Islet precursor cell (in vitro differentiated cells): ENCODE measurements at places on chromosomes 11 and 22.

DNA sequence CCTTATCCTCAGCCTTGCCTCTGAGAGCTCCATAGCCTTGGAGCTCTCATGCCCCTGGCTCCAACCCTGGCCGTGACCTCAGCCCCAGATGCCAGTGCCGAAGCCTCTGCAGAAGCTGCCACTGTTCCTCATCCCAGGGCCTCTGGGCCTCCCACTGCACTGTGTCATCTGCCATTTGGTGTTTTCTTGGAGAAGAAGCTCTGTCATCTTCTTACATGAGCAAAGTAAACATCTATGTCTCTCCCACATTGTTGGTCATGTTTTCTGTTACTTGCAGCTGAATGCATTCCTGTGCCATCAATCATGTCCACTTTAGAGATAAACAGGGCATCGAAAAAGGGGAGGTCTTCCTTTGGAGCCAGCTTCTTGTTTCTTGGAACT lies 45.0 kb upstream of the FTH1 start:
- DNase-seq: no peak

GRCh38 chr11:2467695-2468055 lies 22.9 kb downstream of the KCNQ1 start:
- DNase-seq: no peak

DNA sequence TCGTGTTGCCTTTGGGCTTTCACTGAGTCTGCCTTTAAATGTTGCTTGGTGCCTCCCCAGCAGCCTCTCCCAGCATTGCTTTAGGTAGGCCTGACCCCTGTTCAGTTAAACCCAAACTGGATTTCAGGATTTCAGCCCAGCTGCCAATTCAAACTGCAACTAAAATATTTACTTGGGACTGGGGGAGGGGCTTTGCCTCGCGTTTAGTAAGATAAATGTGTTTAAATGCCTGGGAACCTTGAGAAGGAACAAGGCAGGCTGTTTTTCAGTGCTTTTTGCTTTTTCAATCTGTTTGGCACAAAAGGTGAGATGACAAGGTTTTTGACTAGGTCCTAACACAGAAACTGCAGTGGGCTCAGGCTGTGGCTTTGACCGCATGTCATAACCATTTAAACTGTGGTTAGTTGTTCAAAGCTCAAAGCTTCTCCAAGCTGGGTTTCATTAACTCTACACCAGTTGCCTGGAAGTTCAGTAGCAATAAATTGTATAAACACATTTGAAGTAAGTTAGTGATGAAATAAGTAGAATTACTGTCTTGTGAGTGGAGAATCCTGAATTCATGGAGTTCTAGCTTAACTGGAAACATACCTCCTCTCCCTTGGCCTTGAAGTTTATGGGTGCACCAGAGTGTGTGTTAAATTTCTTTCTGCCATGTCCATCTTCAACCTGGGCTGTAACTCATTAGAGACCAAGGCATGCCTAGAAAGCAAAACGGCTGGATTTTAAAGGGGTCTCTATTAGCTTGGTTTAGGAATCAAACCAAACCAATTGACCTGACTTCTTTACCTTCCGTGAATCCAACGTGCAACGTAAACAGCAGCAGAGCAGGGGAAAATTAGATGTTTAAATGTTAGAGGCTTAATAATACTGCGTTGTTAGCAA lies 3.6 kb downstream of the PKNOX2 start:
- DNase-seq: no peak

- peak; percentile 80 for DNase-seq
Observed at GRCh38 chr22:41619979-41620588, 759 bp downstream of the DESI1 start.

DNA sequence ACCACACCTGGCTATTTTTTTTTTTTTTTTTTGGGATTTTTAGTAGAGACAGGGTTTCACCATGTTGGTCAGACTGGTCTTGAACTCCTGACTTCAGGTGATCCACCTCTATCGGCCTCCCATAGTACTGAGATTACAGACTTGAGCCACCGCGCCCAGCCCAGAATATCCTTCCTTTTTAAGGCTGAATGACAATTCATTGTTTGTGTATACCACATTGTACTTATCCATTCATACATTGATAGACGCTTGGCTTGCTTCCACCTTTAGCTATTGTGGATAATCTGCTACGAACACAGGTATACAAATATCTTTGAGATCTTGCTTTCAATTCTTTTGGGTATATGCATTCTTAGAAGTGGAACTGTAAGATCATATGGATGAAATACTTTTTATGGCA lies 10.8 kb upstream of the RASSF10 start:
- DNase-seq: no peak

GRCh38 chr22:35348026-35348590 lies 32.8 kb upstream of the HMOX1 start:
- DNase-seq: no peak

DNA sequence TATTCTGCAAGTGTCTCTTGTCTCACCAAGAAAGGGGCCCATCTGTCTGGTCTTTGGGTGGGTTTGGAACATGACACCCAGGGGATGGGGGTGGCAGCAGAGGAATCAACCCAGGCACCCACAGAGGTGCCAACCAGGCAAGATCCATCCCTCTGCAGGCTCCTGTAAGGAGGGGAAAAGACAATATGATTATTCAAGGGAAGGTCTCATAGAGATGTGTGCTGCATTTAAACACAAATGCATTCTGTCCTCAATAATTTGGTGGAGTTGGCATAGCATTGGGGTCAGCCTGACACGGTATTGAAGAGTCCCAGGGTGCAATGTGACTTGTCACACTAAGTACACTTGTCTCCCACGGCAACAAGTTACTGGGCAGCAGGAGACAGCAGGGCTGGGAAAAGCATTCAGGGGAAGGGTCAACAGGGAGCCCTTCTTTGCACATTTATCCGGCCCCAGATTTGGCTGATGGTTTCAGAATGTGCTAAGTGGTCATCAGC lies 33.1 kb upstream of the SPON1 start:
- no peak for DNase-seq

DNA sequence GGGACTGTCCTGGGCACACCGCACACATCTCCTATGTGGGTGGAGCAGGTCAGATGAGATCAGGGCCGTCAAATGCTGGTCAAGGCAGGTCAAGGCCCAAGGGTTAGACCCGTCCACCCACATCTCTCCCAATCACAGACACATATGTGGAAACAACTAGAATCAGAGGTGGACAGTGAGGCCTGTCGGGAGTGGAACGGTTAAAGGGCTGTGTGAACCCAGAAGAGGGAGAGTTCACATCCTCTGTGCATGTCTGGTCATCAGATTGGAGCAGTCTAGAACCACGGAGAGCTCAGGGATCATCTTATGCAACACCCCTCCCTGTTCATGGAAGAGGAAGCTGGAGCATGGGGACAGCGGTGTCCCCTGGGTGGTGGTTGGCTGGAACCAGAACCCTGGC lies 5.9 kb downstream of the ARL2 start:
- no peak for DNase-seq

DNA sequence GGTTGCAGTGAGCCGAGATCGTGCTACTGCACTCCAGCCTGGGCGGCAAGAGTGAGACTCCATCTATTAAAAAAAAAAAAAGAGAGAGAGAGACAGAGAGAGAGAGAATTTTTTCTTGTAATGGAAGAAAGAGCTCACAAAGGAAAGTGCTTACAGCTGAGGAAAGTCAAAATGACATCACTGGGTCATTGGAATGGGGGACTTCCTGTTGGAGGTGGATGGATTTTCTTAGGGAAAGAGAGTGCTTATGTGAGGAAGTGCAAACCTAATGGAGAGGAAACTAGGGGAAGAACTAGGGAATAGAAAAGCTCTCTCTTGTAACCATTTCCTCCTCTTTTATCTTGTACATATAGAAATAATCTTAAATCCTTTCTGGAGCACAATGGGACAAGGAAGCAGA lies 6.3 kb upstream of the PIWIL4 start:
- DNase-seq: no peak

DNA sequence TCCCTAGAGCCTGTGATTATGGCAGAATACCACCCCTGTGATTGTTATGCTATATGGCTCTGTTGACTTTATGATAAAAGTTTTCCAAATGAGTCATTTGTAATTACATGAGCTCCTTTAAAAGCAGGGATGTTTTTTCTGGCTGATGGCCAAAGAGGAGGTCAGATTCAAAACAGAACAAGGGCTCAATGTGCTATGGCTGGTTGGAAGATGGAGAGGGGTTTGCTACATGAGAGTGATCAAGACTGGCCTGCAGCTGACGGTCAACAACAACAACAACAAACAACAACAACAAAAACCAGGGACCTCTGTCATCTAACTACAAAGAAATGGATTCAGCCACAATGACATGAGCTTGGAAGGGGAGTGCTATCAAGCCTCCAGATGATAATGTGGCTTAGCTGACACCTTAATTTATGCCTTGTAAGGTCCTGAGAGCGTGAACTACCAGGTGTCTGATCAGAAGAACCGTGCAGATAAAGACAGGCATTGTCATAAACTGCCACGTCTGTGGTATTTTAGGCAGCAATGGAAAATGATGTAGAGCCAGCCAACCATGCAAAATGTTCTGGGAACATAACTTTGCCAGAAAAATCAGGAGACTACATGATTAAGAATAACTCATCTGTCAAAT lies 47.2 kb downstream of the PIWIL3 start:
- DNase-seq: no peak

DNA sequence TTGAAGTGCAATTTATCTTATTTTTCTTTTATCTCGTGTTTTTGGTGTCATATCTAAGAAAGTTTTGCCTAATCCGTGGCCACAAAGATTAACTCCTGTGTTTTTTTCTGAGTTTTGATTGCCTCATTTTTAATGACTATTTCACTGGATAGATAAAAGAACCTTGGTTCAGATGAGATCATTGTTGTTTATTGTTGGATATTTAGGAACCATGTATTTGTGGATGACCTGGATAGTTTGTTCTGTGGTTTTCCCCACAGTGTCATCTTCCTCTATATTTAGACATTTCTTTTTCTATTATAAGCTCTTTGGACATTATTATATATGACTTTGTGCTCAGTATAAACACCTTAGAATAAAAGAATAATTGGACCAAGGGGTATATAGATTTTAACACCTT lies 37.2 kb downstream of the PPP6R3 start:
- DNase-seq: no peak

- DNase-seq: peak; percentile 37
Observed at GRCh38 chr22:38865201-38866023, 6.6 kb downstream of the CBX6 start.

DNA sequence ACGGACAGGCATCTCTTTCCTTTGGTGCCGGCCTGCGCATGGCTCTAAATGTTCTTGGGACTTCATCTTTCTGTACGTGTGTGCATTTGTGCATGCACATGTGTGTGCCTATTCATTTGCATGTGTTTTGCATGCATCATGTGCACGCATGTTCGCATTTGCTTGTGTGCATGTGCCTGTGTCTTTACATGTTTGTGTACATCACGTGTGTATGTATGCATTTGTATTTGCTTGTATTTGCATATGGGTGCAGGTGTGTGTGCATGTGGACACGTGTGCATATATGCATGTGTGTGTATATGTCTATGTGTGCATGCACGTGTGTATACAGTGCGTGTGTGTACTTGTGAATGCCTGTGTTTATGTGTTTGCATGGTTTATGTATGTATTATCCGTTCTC lies 13.5 kb upstream of the FADD start:
- no peak for DNase-seq

GRCh38 chr11:58726737-58727414 lies 4.9 kb downstream of the GLYAT start:
- DNase-seq: no peak

- DNase-seq: no peak
Observed at GRCh38 chr11:130037058-130037457, 32.6 kb upstream of the APLP2 start.

- no peak for DNase-seq
Observed at GRCh38 chr11:9771071-9771511, 107.2 kb downstream of the SWAP70 start.

DNA sequence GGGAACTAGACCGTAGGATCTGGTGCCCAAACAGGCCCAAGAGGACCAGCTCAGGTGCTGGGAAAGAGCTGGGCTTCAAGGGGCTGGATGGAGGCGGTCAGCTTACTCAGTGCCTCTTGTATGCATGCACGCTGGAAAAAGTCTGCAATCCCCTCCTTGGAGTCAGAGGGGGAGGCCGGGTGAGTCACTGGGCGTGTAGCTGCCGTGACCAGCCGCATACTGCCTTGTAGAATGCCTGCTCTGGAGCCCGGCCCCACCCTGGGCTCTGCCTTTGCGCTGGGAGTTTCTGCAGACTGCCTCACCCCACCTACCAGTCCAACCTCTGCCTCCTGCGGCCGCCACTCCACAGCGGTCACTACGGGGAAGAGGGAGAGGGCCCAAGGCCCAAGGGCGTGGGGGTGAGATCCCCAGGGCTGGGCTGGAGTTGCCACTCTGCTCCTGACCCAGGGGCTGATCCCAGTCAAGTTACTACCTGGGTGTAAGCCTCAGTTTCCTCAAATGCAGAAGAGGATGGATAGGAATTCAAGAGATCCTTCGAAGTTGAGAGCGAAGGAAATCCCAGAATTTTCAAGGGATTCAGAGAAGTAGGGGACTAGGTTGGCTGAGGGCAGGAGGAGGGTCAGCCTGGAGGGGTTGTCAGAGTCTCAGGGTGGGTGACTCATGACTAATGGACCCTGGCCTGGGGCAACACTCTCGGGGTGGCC lies 4.2 kb downstream of the MRGPRF start:
- DNase-seq: peak; percentile 99

DNA sequence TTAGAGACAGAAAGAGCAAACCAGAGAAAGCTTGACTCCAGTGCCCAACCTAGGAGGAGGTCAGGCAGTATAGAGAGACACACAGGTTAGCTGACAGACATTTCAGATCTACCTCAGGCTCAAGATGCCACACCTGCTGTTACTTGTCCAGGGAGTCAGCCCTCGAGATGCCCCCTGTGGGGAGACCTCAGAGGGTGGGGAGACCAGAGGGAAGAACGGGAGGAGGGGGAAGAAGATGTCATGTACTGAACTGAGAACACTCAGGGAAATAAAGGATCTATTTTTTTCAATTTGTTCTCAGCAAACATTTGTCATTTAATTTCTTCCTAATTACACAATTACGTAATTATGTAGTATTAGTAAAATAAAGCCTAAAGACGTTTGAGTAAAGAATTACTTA lies 196.3 kb upstream of the CADM1 start:
- no peak for DNase-seq

- DNase-seq: no peak
Observed at GRCh38 chr11:108593923-108594434, 411 bp upstream of the EXPH5 start.

- DNase-seq: peak; percentile 62
Observed at GRCh38 chr11:65867284-65868071, 5.1 kb downstream of the EFEMP2 start.

DNA sequence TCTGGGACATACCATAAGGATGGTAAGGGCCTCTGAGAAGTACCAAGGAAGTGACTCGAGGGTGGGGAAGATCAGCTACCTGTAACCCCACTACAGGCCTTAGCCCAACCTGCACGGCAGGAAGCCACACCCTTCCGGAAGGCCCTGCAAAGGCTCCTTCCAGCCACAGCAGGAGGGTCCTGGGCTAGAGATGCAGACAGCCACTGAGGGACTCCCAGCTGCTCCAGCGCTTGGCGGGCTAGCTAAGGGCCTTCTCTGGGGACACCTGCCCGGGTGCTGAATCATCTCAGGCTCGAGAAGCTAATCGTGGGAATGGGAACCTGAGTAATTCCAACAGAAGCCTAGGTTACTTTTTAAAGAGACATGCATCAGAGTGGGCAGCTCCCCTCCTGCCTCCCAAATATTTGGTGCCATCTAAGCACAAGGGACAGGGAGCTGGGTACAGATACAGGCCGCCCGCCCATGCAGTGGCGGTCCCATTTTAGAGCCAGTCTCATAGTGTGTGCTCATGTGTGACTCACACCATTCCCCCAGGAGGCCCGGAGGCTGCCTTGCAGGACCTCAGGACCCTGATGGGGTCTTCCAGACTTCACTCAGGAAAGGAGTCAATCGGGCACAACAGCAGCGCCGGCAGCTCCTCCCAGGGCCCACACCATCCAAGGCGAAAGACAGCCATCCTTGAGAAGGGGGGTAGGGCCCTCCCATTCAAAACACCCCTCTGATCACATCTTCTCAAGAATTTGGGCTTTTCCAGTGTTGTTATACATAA lies 8.0 kb downstream of the MYH9 start:
- DNase-seq: peak; percentile 67
